ENCODE measurements at places on chromosomes 3 and 15.

DNA sequence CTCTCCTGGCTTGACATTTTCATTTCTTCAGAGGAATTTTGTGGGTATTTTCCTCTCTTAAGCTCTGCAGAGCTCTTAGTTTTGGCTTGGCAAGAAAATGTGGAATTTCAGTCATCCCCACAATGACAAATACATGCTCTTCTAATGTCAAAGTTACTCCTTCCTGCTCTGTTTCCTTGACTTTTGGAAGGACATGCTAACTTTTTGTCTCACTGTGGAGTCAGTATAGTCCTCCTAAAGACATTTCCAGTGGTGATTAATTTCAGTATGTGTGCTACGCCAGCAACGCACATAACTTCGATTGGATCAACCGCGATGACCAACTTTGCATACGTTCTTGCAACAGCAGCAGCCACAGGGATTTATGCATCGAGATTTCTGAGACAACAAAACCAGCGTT, 13.3 kb downstream of the EBLN2 start:
- DNase-seq = no peak

DNA sequence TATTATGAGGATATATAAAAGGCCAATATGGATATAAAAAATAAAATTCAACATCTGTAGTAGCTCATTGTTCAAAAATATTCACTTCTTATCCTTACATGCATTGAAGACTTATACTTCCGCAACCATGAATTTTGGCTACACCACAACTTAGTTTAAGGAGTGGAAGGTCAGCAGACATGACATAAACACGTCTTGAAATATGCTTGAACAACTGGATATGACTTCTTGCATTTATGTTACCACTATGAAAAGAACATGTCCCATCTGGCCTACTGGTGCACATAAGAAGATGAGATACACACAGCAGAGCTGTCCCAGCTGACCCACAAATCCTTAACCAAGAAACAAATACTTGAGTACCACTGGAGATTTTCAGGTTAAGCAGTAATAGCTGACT, 52.1 kb downstream of the MYO9A start:
- DNase-seq = no peak

- no peak for DNase-seq
Observed at GRCh38 chr15:35748105-35748504, 202.1 kb upstream of the DPH6 start.

GRCh38 chr3:123605789-123606234, 21.0 kb upstream of the HACD2 start:
- no peak for DNase-seq

- DNase-seq = no peak
Observed at GRCh38 chr15:76114561-76114960, 54.8 kb downstream of the TMEM266 start.

Measured in stimulated activated CD8-positive, alpha-beta memory T cell treated with anti-CD3 and anti-CD28 coated beads, Interleukin-2, amount 100 ng/mL, for 1 hour (primary cell).